ENCODE measurements at places on chromosomes 11 and 22.

DNA sequence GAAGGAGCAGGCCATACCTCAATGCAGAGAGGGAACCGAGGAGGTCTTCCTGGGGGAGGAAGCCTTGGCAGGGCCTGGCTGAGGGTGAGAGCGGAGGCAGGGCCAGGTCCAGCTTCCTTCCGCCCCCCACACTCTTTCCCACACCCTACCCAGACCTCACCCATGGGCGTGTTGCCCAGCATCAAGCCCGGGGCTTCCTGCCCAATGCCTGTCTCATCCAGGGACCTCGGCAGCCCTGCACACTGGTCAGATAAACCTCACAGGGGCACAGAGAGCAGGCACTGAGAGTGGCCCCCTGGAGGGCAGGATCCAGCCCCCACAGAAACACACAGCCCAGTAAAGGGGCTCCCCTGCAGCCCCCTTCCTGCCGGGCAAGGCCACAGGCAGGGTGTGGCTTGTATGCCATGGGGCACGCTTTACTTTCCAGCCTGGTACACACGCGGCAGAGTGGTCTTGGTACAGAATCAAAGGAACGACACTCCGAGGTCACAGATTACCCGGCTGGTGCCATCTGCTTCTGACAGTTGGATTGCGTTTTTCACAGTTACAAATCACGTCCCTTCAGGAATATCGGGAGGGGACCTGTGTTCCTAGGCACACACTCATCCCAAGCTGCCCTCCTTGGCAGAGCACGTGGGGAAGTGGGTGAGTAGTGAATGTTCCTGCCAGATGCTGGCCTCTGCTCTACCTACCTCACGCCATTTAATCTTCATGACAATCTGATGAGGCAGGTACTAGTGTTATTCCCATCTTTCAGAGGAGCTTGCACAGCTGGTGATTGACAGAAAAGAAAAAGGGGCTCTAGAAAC lies 20.0 kb upstream of the CD5 start:
- DNase-seq, result no peak

DNA sequence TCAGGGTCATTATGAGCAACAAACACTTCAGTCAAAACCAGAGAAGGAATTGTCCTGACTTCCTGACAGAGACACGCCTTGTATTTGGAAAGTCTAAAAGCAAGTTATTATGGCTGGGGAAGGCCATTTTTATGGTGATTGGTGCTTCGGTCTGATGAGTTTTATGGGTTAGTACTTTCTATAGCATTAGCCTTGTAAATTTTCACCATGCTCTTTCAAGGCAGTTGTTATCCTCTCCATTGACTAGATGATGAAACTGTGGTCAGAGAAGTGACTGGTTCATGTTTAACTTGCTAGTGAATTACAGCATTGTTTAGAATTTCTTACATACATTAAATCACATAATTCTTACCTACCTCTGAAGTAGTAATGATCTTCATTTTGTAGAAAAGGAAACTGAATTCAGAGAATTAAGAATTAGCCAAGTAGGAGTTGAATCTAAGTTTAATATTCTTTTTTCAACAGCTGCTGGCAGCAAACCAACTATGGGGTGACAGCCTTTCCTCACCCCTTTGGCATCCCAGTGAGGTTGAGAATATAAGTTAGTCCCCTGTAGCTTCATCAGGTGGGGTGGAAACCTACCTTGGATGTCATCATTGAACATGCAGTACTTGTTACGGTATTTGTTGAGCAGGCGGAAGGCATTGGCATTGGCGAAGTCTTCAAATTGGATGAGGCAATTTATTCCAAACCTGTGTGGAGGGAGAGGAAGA lies 90.0 kb downstream of the CCDC81 start:
- no peak for DNase-seq

DNA sequence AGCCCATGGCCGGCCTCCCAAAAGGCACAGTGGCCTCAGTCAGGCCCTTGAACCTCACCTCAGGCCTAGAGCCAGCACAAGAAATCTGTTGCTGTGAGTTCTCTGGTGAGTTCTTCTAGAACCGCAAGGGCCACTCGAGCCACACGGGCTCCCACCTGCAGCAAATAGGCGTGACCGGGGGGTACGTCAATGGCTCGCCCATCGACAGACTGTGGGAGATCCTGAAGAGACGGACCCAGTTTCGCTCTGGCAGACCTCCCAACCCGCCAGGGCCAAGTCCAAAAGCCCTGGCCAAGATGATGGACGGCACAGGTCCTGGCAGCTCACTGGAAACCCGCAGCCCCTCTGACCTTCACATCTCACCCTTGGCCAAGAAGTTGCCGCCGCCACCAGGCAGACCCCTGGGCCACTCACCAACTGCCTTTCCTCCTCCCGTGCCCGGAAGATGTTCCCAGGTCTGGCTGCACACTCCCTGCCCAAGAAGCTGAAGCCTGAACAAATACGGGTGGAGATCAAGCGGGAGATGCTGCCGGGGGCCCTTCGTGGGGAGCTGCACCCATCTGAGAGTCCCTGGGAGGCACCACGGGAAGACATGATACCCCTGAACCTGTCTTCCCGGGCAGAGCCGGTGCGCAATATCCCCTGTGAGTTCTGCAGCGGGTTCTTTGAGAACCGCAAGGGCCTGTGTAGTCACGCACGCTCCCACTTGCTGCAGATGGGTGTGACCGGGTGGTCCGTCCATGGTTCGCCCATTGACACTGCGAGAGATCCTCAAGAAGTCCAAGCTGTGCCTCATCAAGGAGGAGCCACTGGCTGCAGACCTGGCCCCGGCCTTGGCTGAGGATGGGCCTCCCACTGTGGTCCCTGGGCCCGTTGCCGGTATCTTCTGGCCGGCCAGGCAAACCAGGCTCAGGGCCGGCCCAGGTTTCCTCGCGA lies 544.2 kb upstream of the CCDC179 start:
- no peak for DNase-seq

DNA sequence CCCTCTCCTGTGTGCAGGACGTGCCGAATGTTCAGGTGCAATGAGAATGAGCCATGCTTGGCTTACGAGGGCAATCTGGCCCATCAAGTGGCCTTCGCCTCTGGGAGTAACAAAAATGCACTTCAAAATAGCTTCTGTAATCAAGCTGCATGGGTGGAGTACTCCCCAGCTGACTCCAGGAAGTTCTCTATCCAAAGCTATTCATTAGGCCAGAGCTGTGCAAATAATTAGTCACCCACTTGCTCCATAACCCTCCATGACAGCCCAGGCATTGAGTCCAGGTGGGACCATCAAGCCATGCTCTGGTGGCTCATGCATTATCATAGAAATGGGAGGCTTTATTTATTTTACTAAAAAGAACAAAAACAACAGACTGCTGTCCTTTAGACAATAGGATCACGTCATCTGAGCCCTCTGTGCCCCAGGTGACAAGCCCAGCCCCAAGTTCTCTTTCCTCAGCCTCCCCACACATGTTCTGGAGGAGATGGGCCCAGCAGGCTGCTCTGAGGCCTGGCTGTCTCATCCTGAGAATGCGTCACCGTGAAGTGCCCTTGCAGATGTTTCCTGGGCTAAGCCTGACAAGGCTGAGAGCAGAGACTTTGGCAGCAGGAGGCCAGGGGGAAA lies 244.7 kb downstream of the ETS1 start:
- DNase-seq, result no peak

GRCh38 chr22:22229683-22230420 lies 14.7 kb upstream of the VPREB1 start:
- DNase-seq, result no peak

DNA sequence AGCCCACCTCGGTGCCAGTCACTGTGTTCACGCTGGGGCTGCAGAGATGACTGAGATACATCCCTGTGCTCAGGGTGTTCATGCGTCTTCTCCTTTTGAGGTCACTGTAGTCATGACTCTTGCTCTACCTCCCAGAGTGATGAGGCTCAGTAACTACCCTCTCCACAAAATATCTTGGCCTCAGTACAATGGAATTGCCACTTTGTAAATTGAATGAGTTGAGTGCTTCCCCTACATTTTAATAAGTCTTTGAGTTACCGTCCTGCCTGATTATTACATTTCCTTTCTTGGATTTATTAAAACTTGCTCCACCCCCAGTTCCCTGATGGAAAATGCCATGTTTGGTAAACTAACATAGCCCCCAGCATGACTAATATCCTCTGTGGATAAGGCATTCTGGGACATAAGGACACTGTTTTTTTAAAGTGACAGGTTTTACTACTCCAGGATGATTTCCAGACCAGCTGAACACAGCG lies 15.9 kb downstream of the PRSS23 start:
- no peak for DNase-seq

GRCh38 chr11:131581046-131581445 lies 210.6 kb downstream of the NTM start:
- no peak for DNase-seq

GRCh38 chr22:44179989-44180705 lies 578 bp upstream of the PARVG start:
- peak; percentile 36 for DNase-seq

DNA sequence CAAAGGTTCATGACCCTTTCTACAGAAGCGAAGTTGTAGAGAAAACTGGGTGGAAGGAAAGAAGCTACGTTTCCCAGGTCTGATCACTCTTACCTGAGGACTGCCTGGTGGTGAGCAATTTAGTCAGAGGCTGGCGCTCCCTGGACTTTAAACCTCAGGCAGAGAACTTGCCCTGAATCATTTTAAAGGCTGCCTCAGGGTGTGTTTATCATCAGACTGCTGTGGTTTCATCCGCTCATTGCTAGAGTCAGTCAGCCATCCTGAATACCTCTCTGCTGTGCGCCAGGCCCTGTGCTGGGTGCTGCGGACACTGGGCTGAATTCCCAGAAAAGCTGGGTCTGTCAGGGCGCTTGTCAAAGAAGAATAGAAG lies 2.7 kb downstream of the DTX4 start:
- no peak for DNase-seq

DNA sequence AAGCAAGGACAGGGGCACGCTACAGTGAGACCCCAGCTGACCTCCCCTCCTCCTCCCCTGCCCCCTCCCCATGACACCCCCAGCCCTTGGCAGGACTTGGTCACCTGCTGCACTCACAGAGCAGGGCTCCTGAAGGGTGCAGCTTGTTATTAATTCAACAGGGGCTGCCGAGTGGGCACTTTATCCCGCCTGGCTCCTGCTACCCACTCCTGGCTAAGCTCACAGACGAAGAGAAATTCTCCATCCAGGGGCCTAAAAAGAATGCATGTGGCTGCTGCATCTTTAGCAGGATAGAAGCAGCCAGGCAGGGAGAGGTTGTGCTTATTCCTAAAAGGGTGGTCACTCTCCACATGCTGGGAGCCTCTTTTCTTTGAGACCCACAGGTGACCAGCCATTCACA lies 40.3 kb downstream of the GALNT18 start:
- DNase-seq, result no peak

GRCh38 chr11:45209891-45210699 lies 63.7 kb downstream of the PRDM11 start:
- DNase-seq, result peak; percentile 77

DNA sequence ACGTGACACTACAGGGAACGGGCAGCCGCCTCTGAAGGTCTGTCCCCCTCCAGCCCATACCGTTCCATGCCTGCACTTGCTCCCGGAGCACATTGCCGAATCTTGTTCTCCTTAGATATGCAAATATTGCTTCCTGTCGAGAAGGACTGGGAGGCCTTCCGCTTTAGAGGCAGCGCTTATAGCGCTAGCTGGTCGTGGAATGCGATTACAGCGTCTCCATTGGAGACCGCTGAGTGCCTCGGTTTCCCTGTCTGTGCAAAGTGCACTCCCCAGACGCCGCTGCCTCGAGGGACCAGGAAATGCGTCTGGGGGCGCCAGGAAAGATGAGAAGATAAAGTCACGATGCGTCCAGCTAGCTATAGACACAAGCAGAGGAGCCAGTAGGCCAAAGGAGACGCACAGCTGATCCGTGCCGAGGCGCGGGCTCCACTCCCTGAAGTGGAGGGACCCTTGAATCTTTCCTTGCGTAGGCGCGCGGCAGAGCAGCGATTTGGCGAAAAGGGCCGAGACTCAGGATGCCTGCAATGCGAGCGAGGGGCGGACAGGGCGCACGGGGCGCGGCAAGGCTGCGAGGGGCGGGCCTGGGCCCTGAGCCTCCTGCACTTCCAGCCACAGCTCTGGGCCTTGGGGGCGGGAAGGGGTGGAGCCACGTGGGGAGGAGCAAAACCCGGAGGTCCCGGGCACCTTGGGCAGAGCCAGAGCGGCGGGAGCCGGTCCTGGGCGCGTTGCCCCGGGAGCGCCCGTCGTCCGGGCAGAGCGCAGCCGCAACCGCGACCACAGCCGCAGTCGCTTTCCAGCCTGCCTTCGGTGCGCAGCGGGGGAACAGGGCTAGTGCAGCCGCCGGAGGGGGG lies at the start of gene RASSF10:
TSS of gene RASSF10 (plus strand) at position 692 of the 851 bp plus-strand sequence. CDS start 261 bp downstream, outside the sequence.
- no peak for DNase-seq

DNA sequence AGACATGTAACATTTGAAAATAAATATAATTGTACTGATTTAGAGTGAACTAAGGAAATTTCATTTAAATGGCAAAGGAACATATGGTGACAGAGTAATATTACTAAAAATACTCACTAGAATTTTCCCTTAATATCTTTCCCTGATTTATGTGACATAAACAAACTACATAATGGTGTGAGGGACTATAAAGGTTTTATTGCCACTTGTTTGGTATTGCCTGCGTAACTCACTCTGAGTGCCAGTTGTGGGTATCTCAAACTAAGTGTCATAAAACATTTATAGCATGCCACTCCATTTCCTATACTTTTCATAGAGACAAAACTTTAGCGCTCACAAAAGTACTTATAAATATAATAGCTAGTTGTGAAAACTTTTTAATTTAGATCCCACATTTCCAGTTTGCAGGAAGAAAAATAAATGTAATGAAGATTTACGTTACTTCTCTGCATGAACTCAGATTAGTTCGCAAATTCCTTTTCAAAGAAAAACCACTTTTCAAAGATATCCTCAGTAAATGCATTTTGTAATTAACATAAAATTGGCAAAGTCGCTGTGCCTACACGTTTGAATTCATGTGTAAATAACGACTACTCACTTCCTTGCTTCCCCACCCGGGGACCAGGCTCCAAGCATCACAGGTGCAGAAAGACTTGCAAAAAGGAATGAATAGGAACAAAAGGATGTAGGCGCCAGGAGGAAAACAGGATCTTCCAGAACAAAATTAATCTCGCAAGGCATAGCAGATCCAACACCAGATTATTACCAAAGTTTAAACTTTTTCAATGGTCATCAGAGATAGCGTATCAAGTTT lies 1.6 kb upstream of the QSER1 start:
- DNase-seq, result peak; percentile 21

GRCh38 chr11:38594895-38595294 lies 1996.9 kb upstream of the RAG2 start:
- peak; percentile 16 for DNase-seq

GRCh38 chr11:114447444-114447843 lies 8.2 kb downstream of the REXO2 start:
- no peak for DNase-seq
